ENCODE measurements at places on chromosomes 3 and 15.

GRCh38 chr15:85583923-85584390 lies 203.6 kb downstream of the AKAP13 start:
- DNase-seq: no peak

- DNase-seq: no peak
Observed at GRCh38 chr3:50470658-50471057, 32.8 kb downstream of the CACNA2D2 start.

GRCh38 chr15:39482459-39482858 lies 98.4 kb upstream of the THBS1 start:
- DNase-seq: no peak

- no peak for DNase-seq
Observed at GRCh38 chr3:159455741-159456181, 532.9 kb upstream of the IL12A start.

GRCh38 chr3:38578081-38578475 lies 71.4 kb downstream of the SCN5A start:
- DNase-seq: no peak

DNA sequence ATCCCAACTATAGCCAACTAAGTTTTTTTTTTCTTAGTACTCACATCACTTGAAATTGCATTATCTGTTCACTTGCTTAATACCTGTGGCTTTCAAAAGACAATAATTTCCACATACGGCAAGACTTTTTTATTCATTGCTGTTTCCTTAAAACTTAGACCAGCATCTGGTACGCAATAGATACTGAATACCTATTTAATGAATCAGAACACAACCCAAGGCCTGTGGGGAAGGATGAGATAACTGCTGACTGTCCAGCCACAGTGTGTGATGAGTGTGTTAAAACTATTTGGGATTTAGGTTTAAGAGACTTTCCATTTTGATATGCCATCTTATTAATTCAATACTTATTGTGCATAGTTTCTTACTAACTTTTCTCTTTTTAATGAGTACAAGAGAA lies 988.7 kb downstream of the NTRK3 start:
- DNase-seq: no peak

DNA sequence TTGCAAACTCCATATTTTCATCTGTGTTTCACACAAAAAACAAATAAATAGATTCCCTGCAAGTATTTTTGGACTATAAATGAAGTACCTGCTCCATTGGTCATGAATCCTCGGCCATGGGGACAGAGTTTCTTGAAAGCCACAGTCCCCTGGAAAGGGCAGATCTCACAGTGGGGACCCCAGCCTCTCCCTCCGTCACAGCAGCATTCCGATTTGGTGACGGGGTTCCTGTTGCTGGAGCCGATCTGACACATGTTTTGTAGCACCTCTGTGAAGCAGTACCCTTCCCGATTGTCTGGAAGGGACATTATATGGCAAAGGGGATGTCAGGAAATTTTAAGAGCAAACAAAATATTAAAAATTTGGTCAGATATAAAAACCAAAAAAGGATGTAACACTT lies 96.2 kb downstream of the DUT start:
- DNase-seq: no peak

- DNase-seq: no peak
Observed at GRCh38 chr15:33608714-33609113, 297.9 kb downstream of the RYR3 start.

DNA sequence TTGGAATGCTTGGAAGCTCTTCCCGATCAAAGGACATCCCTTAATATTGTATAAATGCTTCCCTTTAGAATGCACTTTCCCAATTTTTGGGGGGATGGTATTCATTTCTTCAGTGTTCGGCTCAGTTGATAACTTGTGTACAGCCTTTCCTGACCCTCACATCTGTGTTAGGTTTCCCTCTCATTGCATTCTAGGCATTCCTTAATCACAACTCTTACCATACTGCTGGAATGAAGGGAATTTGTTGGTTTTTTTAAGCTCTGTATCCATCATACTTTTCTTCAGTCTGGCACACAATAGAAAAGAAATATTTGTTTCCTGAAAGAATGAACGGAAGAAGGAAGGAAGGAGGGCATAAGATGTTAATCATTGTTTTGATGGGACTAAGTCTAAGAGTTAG lies 119.5 kb downstream of the CHST2 start:
- DNase-seq: no peak

GRCh38 chr3:193711166-193711485 lies 118.1 kb downstream of the OPA1 start:
- no peak for DNase-seq

DNA sequence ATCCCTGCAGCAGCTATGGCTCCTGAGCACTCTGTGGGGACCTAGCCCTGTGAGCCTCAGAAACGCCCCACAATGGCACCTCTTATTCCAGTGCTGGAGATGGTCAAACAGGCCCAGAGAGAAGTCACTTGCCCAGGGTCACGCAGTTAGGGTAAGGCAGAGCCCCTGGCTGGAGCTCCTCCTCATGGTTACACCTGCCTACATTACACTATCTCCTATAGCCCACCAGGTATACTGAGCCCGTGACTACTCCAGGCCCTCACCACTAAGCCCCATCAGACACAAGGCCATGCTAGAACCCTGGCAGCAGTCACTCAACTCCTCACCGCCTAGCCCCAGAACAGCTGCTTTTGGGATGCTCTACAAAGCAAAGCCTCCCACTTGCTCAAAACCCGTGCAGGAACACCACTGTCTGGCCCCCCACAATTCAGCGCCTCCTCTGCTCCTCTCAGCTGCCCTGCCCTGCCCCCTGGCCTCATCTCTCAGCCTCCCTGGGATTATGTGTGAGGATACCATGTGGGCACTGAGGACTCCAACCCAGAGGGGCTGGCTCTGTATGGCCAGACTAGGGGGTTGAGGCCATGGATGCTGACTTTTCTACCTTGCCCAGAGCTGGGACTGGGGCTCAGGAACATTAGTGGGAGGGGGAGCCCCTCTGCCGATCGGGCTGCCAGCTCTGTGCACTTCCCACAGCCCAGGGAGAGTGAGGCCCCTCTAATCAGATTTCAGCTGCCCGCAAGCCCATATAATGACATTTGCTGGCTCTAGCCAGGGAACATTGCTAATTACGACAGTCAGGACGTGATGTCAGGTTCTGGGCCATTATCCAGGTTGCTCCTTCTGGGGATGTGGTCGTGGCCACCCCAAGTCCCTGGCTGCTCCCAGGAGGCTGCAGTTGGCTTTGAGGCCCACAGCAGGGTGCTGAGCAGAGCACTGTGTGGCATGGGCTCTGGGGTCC lies 4.0 kb downstream of the NT5DC2 start:
- DNase-seq: no peak
